GM13977 (cell line): ENCODE measurements at places on chromosomes 11 and 22.
A peak's percentile ranks its signal among the peaks of the same experiment; 100 is the strongest.

DNA sequence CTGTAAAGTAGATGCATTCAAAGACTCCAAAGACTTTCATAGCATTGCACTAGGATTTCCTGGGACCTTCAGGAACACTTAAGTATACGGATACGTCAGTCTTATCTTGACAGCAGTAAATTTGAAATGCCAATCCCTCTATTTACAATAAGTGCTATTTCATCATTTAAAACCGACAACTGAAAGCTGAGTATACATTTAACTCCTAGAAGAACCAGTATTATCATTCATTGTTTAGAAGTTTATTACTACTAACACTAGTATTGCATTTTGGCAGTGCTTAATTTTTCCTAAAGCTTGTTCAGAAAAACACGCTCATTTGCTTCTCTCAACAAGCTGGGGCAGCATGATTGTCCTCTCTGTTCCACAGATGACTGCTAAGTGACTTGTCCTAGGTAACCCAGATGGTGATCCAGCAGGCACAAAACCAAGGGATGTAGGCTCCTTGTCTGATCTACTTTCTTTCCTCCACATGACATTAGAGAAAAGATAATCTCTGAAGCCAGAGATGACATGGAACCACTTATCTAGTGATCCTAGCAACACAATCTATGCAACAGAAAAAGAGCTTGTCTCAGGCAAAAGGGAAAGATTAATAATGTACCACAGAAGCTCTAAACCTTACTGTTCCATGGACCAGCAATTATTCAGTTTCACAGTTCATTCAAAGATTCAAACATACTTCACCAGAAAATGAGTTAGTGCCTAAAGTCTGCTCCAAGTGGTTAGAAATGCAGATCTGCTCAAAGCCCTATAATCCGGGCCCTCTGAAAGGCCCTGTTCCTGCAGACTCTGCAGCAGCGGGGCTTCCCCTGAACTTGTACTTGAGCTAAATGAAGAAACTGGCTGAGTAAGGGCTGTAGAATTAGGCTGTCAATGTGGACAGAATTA lies 5.2 kb downstream of the MAML2 start:
- peak; percentile 48 for DNase-seq

GRCh38 chr22:32355760-32356159 lies 1.9 kb upstream of the RFPL3 start:
- no peak for DNase-seq

DNA sequence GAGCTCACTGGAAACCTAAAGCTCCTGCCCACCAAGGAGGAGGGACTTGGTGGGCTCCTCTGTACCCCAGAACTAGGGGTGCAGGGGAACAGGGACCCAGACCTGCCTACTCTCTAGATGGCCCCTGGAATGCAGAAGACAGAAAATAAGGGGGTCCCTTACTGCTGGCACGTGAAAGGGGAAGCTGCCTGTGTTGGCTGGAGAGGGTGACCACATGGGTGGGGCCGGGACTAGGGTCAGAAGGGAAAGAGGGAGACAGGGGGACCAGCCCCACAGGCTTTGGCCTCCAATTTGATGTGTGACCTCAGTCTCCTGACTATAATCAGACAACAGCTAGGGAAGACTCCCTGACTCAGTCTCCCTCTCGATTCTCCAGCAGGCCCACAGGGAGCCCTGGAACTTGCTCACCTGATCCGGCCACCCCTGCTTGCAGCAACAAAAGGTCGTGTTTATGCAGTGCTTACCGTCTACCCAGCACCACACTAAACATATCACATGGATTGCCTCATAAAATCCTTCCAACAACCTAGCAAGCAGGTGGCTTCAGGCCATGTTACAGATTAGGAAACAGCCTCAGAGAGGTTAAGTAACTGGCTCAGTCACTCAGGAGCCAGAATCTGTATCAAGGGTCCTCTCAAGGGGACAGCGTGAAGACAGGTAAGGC lies 10.2 kb downstream of the ARAP1 start:
- no peak for DNase-seq

GRCh38 chr22:44458044-44459020 lies 39.7 kb downstream of the RTL6 start:
- DNase-seq: no peak

GRCh38 chr11:122215244-122215992 lies 99.4 kb upstream of the BLID start:
- peak; percentile 56 for DNase-seq

DNA sequence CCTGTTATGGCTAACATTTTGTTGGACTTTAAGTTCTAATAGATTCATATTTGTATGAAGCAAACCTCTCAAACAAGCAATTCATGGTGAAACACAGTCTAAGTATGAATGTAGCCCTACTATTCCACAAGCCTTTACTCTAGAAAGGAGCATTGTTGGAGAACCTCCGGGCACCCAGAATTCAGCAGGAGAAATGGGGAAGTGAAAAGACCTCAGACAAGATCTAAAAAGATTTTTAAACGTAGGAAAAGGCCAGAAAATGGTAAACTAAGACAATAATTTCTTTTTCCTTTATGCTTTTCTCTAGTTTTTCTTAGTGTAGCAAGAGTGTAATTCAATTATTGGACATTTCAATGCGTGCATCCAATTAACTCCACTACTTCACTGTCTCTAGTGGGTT lies 426.4 kb downstream of the INSC start:
- DNase-seq: no peak

DNA sequence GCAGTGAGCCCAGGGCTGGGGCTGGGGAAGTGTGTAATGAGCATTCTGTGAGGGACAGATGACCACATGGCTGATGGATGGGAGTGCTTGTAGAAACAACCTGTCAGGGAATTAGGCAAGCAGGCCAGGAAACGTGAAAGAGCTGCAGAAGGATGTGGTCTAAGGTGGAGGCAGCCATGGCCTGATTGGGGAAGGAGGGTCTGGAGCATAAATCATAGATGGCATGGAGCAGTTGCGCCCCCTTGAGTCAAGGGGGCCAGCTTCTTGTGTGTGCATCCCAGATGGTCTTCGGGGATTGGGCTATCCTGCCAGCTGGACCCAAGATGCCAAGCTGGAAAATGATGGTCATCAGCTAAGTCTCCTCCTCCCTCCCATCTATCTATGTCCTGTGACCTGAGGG lies 119.4 kb upstream of the CLPB start:
- DNase-seq: peak; percentile 26
